ENCODE measurements at places on chromosomes 6 and 20.
A peak's percentile ranks its signal among the peaks of the same experiment; 100 is the strongest.

- DNase-seq: no peak
Measured at GRCh38 chr6:83868639-83869038, 9.2 kb downstream of the CYB5R4 start.

DNA sequence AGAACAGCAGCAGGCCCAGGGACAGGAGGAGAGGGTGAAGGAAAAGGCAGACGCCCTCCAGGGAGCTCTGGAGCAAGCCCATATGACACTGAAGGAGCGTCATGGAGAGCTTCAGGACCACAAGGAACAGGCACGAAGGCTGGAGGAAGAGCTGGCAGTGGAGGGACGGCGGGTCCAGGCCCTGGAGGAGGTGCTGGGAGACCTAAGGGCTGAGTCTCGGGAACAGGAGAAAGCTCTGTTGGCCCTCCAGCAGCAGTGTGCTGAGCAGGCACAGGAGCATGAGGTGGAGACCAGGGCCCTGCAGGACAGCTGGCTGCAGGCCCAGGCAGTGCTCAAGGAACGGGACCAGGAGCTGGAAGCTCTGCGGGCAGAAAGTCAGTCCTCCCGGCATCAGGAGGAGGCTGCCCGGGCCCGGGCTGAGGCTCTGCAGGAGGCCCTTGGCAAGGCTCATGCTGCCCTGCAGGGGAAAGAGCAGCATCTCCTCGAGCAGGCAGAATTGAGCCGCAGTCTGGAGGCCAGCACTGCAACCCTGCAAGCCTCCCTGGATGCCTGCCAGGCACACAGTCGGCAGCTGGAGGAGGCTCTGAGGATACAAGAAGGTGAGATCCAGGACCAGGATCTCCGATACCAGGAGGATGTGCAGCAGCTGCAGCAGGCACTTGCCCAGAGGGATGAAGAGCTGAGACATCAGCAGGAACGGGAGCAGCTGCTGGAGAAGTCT is 25.5 kb downstream of the C20orf173 start:
- DNase-seq: no peak

GRCh38 chr6:41066867-41067304 is 5.3 kb downstream of the OARD1 start:
- peak; percentile 94 for DNase-seq

DNA sequence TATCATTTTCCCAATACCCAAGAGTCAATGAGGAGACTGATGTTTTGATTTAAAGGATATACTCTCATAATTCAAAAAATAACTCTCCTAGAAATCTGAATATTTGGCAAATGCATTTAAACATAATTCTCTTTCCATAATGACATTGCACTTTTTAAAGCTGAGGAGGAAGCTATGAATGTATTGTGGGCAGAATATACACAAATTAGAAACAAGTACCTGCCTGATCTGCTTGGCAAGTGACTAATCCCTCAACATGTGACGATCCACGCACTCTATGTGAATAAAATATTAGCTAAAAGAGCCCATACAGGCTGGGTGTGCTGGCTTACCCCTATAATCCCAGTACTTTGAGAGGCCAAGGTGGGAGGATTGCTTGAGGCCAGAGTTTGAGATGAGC is 88.3 kb upstream of the CCDC28A start:
- no peak for DNase-seq

GRCh38 chr20:17525650-17526049 is 5.5 kb downstream of the BFSP1 start:
- DNase-seq: peak; percentile 73

DNA sequence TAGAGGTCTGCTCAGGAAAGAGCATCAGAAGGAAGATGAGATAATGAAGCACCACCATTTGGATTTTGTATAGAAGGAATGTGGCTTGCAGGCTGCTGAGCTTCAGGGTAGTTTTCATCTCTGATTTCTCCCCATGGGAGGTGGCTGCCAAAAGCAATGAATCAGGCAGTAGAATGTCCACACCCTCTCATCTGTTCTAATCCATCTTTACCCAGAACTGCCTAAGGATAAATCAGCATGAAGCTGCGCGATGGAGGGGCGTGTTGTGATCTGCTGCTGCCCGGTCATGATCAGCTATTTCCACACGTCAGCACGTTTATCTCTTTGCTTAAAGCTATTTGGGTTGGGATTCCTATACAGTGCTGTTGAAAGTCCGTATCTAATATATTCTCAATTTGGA is 295.4 kb downstream of the FOXA2 start:
- no peak for DNase-seq

DNA sequence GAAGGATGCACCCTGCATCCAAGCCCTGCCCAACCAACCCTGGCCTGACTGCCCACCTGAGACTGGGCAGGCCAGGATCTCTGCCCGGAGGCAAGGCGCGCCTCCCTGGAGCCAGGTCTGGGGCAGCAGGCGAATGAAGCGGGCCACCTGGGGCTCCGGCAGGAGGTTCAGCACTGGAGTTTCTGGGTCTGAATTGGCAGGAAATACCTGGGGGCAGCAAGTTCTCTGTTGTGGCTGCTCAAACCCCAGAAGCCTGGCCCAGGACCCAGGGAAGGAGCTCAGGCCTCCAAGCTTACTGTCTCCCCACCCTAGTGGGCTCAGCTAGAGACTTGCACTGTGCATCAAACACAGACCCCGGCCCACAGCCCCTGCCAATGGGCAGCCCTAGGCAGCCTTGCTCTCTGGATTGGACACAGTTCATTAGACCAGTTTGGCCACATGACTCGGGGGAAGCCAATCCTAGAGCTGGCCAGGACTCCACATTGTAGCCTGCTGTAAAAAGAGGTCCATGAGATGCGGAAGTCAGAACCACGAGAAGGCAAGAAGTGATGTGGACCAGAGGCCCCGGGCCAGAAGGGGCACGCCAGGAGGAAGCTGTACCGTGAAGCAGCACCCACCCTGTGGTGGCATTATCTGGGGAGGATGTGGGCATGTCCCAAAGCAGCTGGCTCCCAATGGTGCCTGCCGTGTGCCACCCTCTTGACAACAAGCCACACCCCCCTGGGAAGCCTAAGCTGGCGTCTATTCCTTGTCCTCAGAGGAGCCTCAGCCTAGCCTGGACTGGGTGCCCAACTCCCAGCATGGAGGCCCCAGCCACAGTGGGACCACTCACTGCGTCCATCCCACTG is 3.1 kb downstream of the CPXM1 start:
- no peak for DNase-seq

- peak; percentile 58 for DNase-seq
Measured at GRCh38 chr6:42017021-42017643, 33.2 kb upstream of the TAF8 start.

DNA sequence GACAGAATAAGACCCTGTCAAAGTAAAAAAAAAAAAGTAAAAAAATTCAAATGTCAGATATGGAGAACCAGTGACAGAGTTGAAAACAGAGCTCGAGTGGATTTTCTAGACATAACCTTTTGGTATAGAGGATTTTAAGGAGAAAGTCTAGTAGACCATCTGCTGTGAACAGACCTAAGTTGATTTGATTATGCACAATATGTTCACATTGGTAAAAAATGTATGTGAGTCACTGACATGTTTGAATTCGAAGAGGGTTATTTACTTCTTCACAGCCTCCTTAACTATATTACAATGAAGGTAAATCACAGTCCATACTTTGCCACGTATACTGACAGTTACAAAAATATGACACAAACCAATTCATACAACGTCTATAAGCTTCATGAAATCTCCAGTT is 7.4 kb downstream of the TINAG start:
- DNase-seq: no peak

DNA sequence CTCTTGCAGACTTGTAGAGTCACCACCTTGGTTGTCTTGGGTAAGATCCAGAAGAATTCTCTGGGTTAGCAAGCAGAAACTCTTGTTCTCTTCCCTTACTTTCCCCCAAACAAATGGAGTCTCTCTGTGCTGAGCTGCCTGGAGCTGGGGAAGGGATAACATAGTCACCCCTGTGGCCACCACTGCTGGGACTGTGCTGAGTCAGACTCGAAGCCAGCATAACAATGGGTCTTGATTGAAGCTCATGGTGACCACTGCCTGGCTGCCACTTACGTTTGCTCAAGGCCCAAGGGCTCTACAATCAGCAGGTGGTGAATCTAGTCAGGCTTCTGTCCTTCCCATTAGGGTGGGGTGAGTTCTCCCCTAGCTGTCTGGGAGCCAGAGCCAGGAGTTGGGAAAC is 15.4 kb upstream of the ERVFRD-1 start:
- DNase-seq: no peak

DNA sequence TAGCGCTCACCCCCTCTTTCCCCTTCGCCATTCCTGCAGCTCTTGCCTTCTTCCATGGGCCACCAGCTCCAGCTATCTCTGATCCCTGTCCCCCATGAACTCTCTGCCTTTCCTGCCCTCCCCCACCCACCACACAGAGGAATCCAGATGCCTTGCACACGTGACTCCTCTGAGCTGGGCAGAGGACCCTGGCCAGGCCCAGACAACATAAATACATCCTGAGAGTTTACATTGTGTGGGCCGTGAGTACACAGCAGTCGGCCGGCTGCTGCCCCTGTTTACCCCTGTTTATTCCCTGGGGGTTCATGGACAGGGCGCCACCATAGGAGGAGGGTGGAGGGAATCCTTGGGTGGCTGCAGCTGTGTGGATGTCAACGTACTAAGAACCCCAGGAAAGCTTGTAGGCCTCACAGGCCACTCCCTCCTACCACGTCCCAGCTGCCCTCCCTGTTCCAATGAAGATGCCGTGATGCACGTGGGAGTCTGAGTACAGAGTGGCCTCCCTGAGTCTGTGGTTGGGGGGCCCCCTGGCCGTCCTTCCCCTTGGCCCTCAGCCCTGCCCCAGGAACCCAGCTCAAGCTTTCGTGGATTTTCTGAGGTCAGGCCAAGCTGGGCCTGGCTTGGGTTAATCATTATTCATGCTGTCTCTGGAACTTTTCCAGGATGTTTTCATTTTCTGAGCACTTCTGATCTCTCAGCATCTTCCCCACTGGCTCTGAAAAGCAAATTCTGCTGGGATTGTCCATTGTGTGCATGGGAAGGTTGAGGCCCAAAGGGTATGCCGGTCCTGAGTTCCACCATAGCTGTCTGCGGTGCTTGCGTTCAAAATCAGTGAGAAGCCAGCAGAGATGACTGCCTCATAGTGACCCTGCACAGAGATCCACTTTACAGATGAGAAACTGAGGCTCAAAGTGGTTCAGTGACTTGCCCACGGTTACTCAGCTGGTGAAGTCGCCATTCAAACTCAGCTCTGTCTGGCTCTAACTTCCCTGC is 136.3 kb downstream of the MRPL14 start:
- DNase-seq: peak; percentile 90

GRCh38 chr6:142482974-142483373 is 181.2 kb downstream of the ADGRG6 start:
- no peak for DNase-seq

DNA sequence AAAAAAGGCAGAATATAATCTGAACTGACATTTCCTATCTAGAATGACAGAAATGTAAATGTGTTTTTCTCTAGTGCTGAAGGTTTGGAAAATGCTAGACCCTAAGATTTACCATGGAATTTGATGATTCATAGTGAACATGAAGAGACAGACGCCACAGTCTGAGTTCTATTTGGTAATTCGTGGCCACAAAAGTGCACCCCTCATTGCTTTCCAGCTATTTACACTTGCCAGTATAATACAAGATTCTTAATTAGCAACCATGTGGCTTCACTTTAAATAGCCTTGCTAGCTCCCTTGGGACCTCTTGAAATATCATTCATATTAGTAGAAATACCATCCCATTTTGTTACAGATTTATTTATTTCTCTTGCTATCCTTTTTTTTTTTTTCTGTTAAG is 636.8 kb downstream of the PRKN start:
- no peak for DNase-seq

- no peak for DNase-seq
Measured at GRCh38 chr20:51022227-51022802, 592 bp downstream of the KCNG1 start.

DNA sequence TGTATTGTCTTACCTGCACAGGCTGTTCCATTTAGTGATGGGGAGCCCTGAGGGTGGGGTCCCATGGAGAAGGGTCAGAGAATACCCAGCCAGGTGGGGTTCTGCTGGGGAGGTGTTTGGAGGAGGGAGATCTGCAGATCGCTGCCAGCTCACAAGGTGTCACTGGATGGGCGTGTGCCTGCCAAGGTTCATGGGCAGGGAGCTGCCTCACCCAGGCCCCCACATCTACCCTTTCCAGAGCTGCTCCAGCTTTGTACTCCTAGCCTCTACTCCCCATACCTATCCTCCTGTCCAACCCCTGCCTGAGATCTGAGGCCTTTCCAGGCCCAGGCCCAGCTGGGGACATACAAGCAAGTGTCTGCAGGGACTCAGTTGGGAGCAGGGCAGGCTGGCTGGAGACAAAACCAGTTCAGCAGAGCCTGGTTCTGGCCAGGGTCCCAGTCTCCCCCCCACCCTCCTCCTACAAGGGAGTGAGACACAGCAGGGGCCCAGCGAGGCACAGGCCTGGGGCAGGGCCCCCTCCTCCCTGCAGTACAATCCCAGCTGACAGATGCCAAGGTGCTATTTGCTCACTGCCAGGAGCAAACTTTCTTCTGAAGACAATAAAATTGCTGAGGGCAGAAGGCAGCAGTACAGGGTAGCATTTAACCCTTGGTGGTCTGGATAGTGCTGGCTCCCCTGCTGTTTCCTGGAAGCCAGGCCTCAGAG is 19.7 kb downstream of the SPDEF start:
- peak; percentile 66 for DNase-seq

DNA sequence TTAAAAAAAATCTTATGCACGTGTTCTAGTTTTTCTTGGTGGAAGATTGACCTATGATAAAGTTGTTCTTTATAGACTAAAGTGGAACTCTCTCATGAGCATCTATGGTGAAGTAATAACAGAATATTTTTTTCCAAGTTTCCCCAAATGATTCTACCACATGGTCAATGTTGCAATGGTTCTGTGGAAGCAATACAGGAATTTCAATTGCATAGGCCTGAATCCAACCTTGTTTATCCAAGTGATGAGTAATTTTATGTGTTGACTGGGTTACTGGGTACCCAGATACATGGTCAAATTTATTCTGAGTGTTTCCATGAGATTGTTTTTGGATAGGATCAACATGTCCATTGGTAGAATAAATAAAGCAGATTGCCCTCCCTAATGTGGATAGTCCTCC is 581.5 kb downstream of the MMUT start:
- no peak for DNase-seq

- DNase-seq: no peak
Measured at GRCh38 chr6:2186516-2186915, 58.9 kb downstream of the GMDS start.

GRCh38 chr6:75115481-75115880 is 90.4 kb downstream of the COL12A1 start:
- DNase-seq: no peak

GRCh38 chr6:15586503-15586902 is 76.3 kb downstream of the DTNBP1 start:
- DNase-seq: no peak

DNA sequence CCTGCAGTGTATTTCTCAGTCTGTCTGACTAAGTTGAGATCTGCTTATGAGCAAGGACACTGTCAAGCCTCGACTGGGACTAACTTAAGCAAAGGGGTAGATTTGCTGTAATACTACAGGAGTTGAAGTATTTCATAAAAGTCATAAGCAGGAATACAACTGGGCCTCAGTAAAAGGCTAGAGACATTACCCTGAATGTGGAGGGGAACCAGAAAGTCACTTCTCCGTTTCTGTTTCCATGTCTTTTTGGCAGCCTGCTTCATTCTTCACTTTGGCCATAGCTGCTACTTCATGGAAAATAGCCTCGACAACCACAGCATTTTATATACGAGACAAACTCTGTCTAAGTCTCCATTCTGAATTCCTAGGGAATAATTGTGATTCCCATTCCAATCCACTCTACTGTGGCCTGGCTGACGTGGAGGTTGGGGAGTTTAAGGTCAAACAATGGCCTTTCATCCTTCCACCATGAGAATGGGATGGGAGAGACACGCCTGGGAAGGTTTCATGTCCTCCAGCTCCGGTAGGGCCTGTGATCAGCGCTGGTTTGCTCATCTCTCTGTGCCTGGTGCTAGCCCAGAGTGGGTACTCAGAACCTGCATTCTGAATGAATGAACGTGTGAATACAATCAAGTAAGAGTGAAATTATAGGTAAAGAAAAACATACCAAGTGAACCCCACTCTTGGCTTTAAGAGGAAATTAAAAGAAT is 37.1 kb upstream of the DUSP22 start:
- no peak for DNase-seq
